ENCODE measurements at places on chromosomes 5 and 9. TPM values are rescaled to one million over a fixed set of nuclear protein-coding genes. Genes with fewer than 3 reads are reported as not detected.

DNA sequence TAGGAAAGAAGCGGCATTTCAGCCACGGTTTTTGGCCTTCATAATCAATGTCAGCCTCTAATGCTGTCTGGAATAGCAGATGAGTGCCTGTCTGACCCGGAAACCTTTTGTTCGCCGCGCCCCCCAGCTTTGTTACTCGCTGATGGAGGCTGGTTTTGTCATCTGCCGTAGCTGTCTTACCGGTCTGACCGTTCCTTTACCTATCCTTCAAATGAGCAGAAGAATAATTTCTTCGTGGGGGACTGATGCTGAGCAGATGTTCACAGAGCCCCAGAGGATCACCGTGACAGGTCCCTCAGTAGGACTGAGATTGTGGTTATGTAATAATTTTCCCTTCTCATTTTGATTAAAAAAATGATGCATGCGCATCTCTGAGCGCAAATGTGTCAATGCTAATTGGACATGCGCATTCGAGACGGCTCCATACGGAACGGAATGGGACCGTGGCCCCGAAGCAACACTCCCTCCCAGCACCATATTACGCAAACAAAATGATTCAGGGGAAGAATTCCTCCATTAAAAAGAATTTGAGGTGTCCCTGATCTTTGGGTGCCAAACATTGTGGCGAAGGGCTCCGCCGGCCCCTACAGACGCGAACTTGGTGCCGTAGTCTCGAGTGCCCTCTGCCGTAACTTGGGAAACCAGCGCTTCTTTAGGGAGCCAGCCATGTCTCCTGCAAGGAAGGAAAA, 27.6 kb downstream of the TLX3 start:
- DNase-seq = no peak

- no peak for DNase-seq
These were observed 349.8 kb downstream of the ENC1 start for GRCh38 chr5:74290634-74291241.

- DNase-seq = no peak
These were observed 85.3 kb downstream of the BARX1 start for GRCh38 chr9:93869863-93870262.

DNA sequence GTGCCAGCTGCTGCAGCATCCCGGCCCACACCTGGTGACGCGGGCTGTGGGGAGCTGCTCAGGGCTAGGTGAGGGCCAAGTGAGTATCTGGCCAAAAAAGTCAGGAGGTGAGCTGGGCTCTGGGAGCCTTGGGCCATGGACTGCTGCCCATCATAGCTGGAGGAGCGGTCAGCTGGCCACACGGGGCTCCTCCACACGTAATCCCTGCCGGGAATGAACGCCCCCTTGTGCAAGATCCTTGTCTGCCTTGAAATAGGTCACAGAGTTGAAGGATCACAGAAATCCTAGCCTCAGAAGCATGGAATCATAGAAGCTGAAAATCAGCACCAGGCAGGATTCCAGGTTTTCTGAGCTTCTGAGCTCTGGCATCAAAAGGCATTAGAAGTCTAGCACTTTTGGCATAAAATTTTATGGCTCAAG, 16.8 kb upstream of the COL27A1 start:
- no peak for DNase-seq

DNA sequence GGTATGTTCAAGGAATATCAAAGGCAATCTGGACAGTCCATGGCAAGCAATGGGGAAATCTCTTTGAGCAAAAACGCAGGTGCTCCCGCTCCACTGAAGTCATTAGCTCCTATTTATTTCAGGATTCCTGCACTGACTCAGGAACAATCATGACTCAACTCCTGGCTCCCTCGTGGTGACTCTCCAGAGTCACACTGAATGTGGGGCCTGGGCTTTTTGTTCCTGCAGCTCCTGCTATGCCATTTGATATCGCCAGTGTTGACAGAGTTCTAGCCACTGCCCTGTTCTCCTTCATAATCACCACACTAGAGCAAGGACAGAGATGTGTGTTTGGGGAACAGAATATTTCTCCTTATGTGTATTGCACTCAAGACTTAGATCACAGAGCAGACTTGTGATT, 187.2 kb upstream of the ZNF462 start:
- no peak for DNase-seq

DNA sequence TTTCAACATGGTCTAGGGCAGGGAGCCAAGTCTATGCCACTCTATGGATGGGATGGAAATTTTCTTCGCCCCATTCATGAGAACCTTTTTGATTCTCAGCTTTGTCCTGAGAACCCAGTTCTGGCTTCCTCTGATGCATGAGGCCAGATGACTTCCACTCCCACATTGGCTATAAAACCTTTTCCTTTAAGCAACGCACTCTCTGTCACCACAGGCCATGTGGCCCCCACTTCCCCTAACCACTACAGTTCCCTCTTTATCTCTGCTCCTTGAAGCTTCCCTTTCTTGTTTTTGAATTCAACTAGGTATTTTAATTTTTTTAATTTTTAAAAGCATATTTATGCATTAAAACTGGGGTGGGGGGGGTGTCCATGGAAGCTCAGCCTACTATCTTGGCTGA, 401.3 kb downstream of the ENC1 start:
- DNase-seq = no peak

- no peak for DNase-seq
These were observed 25.5 kb upstream of the TRAF1 start for GRCh38 chr9:120951960-120952618.

- DNase-seq = no peak
These were observed 556.9 kb downstream of the PTPRD start for GRCh38 chr9:10055886-10056395.

The PDE6A gene
- 0.06 TPM for polyA plus RNA-seq

The OR1L1 gene
- not detected for polyA plus RNA-seq

The MAPK9 gene
- polyA plus RNA-seq = 23.9 TPM

The PCDHB10 gene
- 1.4 TPM for polyA plus RNA-seq
